ENCODE measurements at places on chromosomes 5 and 9.

DNA sequence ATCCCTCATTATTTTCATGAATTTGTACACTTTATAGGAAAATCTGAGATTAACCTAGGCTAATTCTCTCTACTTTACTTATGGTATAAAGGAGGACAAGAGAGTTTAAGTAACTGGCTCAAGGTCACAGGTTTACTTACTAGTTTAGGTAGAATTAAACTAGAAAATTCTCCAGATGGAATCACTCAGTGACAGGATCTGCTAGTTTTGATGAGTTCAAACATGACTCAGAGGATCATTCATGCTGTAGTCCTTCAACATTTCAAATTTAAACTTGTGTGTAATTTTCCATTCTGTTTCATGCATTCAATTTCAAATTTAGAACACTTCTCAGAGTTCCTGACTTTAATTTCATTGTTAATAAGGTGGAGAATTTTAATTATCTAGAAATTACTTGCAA lies 485.7 kb upstream of the TUSC1 start:
- no peak for DNase-seq

GRCh38 chr5:79237740-79238560 lies 2.0 kb downstream of the JMY start:
- DNase-seq, result no peak

- no peak for DNase-seq
These were observed 108.2 kb upstream of the TBC1D2 start for GRCh38 chr9:98363644-98364043.

GRCh38 chr9:77588271-77588937 lies 59.7 kb downstream of the GNA14 start:
- DNase-seq, result no peak

DNA sequence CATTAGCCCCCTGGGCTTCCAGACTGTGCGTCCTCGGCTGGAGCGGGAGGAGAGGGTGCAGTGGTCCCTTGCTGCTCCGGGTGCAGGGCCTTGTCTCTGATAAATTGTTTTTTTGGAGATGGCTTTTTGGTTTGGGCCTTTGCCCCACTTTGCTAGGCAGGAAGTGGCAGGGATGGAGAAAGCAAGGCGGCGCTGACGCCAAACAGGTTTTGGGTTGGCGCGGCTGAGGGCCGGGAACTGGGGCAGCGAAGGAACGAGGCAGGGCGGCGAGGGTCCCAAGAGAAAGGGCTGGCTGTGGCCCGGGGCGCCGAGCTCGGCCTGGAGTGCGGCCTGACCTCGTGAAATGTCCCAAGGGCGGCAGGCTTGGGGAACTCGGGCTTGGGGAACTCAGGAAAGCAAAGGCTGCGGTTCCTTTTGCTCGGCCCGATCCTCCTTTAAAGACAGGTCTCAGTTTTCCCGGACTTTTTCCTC lies 4.1 kb downstream of the LHX2 start:
- DNase-seq, result no peak

DNA sequence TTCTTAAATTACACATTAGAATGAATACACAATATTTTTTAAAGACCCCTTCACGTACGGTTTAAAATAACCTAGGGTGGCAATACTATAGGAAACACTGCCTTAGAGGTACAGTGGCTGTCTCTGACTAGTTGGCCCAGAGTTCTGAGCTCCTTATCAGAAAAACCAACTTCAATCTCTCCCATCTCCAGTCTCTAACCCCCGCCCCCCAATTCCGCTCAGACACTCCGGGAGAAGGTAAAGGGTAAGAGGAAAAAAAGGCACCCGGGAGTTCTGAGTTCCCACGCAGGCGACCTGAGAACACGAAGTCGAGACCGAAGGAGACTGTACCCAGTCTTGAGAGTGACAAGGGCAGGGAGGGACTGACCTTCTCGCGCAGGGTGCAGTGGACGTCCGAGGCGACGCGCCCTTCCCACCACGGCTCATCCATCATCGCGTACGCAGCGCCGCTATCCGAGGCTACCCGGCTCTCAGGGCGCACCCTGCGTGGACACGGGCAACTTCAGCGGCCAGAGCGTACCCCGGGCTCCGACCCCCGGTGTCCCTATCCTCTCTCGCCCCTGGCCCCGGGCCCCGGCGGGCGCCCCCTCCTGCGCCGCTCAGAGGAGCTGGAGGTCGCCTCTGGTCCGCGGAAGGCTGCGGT lies 752 bp downstream of the CCNJL start:
- no peak for DNase-seq

GRCh38 chr5:180284149-180284548 lies 7.7 kb downstream of the MAPK9 start:
- DNase-seq, result no peak

GRCh38 chr9:122096620-122097415 lies 3.7 kb upstream of the TTLL11 start:
- no peak for DNase-seq

GRCh38 chr9:132192728-132193127 lies 30.9 kb downstream of the NTNG2 start:
- no peak for DNase-seq

- no peak for DNase-seq
These were observed 4.4 kb downstream of the RIMOC1 start for GRCh38 chr5:41908374-41909079.

DNA sequence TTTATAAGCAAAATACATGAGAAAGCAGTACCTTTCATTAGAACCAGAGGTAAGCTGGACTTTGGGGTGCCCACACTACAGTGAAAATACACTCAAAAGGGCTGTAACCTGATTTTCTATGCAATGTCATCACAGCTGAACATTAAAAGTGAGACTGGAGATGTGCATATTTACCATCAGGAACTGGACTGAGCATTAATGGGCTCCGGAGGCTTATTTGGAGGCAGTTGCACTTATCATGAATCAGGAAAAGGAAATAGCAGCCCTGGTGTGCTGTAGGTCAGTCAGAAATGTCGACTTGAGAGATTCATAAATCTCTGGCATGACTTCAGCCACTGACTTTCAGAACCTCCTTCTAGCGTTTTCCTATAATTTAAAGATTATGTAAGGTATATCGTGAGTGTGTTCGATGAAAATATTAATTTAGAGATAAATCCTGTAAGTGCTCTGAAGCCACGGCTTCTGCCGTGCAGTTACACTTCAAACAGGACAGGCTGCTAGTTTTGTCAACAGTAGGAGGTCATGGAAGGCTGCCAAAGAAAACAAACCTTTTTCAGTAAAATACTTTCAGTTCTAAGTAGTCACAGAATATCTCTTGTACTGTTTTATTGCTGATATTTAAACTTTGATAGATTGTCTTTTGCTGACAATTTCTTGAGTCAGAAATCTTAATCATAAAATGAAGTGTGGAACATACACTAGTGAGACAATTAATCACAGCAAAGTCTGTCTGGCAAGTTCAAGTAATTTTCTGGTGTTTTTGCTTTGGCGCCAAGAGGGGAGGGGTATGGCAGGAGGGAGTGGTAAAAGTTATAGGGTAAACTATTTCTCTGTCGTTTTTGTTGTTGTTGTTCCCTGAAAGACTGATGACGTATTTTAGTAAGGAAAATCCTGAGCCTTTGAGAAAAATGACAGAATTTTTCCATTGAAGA lies 939.7 kb downstream of the NR2F1-AS1 start:
- DNase-seq, result no peak

DNA sequence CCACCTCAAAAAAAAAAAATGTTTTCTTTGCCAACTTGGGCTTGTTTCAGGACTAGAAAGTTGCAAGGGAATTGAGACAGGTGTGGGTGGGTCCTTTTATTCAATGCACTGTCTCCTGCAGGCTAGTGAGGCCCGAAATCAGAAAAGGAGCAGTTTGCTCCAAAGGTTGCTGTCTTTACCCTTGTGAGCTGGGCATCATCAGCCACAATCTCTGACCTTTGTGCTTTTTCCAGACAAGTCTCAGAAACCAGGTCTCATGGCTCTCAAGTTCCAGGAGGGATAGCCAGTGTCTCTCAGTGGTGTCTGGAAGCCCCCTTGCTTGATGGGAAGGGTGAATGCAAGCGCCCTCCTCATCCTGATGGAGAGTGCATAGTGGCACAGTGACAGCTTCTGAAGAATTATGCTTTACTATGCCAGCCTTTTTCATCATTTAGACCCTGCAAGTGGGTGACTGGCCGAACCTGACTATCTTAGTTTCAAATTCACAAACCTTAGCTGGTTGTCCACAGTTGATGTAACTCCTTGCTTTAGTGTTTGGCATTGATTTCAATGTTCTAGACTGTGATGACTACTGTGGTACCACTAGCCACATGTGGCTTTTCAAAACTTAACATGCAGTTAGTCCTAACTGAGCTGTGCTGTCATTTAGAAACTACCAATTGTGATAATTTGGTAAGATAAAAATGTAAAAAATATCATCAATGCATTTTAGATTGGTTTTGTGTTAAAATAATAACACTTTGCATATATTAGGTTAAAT lies 468.6 kb downstream of the GADD45G start:
- DNase-seq, result no peak

- no peak for DNase-seq
These were observed 968 bp downstream of the TAF11L11 start for GRCh38 chr5:17604951-17605350.

DNA sequence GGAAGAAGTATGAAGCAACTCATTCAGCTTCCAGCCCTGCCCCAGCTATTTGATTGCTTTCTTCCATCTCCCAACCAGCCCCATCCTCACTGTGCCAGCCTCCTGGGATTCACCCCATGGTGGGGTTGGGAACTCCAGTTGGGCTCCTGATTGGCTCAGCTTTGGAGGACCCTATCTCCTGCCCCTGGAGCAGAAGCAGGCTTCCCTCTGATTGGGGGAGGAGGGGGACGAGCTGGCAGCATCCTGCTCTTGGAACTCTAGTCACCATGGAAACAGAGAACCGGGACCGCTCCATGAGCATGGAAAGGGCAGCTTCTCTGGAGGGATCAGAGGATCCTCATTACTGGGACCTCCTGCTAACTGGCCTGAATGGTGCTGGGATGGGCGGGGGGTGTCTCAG lies 2.6 kb downstream of the SLC6A7 start:
- no peak for DNase-seq

- no peak for DNase-seq
These were observed 344.3 kb upstream of the ARRDC3 start for GRCh38 chr5:91727463-91727862.

DNA sequence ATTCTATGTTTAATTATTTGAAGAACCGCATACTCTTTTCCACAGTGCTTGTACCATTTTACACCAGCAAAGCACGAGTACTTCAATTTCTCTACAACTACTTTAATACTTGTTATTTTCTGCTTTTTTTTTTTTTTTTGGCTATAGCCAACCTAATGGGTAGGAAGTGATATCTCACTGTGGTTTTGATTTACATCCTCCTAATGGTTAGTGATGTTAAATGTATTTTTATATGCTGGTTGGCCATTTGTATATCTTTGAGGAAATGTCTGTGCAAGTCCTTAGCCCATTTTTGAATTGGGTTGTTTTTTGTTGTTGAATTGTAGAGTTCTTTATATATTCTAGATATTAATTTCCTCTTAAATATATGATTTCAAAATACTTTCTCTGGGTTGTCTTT lies 22.6 kb downstream of the OGN start:
- no peak for DNase-seq

DNA sequence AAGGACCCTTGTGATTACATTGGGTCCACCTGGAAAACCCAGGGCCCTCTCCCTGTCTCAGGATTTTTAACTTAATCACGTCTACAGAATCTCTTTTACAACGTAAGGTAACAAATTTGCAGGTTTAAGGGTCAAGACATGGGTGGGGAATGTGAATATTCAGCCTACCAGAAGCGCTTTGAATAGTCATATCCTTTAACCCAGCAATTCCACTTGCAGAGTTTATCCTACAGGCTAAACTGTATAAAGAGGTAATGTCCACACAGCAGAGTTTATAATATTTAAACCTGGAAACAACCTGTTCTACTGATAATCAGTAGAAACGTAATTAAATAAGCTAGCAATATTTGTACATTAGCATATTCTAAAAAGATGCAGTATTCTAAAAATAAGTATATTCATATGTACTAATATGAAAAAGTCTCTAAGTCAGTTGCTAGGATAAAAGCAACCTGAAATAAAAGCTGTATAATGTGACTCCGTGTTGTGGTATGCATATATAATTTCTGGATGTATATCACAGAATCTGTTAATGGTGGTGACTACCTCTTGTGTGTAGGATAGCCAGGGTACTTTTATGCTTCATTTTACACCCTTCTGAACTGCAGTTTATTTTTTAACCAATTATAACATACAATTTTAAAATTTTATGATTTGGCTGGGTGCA lies 14.1 kb upstream of the NIPAL4 start:
- no peak for DNase-seq

DNA sequence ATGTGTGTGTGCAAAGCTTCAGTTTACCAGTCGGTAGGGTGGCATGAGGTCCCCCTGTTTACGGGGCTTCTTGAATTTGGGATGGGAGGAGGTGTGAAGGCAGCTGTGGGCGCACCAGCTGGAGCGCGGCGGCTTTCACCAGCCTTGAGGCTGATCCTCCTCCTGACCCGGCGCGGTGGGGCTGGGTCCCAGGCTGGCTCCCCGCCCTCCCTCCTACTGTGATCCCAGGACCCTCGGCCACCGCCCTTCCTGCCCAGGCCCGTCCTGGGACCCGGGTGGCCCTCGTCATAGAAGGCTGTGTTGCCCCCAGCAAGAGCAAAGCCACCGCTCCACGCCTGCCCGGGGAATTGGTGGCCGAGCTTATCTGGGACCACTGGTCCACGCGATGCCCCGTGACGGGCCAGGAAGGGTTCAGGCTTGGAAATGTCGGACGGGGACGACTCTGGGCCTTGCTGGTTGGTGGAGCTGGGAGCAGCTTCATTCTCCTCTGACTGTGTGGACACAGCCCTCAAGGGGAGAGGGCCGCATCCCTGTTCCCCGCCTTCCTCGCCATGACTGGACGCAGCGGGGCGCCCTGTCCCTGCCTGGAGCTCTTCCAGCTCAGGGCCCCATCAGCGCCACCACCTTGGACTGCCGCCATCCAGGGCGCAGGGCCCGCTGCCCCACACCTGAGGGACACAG lies 271.1 kb upstream of the IRX1 start:
- no peak for DNase-seq

DNA sequence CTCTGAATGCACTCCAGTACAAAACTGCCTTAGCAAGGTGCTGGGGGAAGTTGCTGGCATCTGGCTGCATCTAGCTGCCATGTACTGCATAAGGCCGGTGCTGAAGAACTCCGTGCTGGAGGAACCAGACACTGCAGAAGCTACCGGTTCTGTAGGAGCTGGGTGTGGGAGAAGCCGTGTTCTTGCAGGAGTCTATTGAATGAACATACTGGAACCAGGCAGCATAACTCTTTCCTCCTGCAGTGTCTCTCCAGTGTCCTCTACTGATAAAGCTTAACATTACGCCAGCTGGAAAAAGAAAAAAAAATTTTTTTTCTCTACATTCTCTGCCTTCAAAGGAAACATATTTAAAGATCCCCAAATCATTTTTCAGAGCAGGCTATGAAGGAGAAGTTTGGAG lies 38.5 kb downstream of the VPS13A start:
- DNase-seq, result no peak

DNA sequence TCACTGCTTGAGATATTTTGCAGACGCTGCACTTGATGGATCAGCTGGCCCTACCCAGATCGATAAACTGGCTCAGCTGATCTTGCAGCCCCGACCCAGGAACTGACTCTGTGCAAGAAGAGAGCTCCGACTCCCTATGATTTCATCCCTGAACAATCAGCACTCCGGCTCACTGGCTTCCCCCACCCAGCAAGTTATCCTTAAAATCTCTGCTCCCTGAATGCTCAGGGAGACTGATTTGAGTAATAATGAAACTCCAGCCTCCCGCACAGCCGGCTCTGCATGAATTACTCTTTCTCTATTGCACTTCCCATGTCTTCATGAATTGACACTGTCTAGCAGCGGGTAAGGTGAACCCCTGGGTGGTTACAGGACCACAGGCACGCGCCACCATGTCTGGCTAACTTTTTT lies 16.9 kb upstream of the NANS start:
- DNase-seq, result no peak

Measured in effector CD4-positive, alpha-beta T cell (primary cell).